ENCODE measurements at places on chromosomes 5 and 9. TPM values are rescaled to one million over a fixed set of nuclear protein-coding genes. Genes with fewer than 3 reads are reported as not detected.

The GABRA1 gene
- 0.48 TPM for total RNA-seq

The SAPCD2 gene
- total RNA-seq = 52.0 TPM

The SPINK6 gene
- not detected for total RNA-seq

The HTR1A gene
- total RNA-seq = 0.46 TPM

The TAF11L10 gene
- total RNA-seq = not detected

The FIBCD1 gene
- total RNA-seq = 8.8 TPM

The SLC34A3 gene
- 0.13 TPM for total RNA-seq

The BTNL8 gene
- total RNA-seq = 0.96 TPM

The PCDHGB5 gene
- 9.7 TPM for total RNA-seq

The MAN1B1 gene
- total RNA-seq = 44.9 TPM

The PCDHA9 gene
- 1.4 TPM for total RNA-seq

The TIMD4 gene
- total RNA-seq = 0.13 TPM

The GRM6 gene
- 0.05 TPM for total RNA-seq

The FGFR4 gene
- 111 TPM for total RNA-seq

The SPATA31E1 gene
- 0.05 TPM for total RNA-seq

The MAMDC2 gene
- total RNA-seq = 6.0 TPM

The GSN gene
- total RNA-seq = 47.0 TPM

The PCDHGA10 gene
- total RNA-seq = 11.0 TPM

The AK8 gene
- 0.50 TPM for total RNA-seq

The FCN2 gene
- not detected for total RNA-seq

The TEK gene
- 2.5 TPM for total RNA-seq

The CDH9 gene
- total RNA-seq = 0.21 TPM

The CDO1 gene
- total RNA-seq = 13.2 TPM

The XPA gene
- 2.7 TPM for total RNA-seq

The DOCK2 gene
- 4.6 TPM for total RNA-seq

The PCDHGA3 gene
- total RNA-seq = 0.92 TPM

The CMBL gene
- 34.0 TPM for total RNA-seq

The DCAF12 gene
- total RNA-seq = 27.0 TPM

The BRD9 gene
- 50.5 TPM for total RNA-seq

The PLPP7 gene
- 4.9 TPM for total RNA-seq

The CCL21 gene
- not detected for total RNA-seq

The TMEFF1 gene
- total RNA-seq = 66.5 TPM

The NUTM2F gene
- total RNA-seq = 0.55 TPM

The OBP2B gene
- total RNA-seq = not detected

The TPPP gene
- total RNA-seq = 1.8 TPM

The ORM2 gene
- 1.6 TPM for total RNA-seq

The FBLL1 gene
- 5.3 TPM for total RNA-seq

The SYNPO gene
- total RNA-seq = 2.1 TPM

The GNA14 gene
- 21.0 TPM for total RNA-seq

The SEMA6A gene
- total RNA-seq = 406 TPM

The DIPK1B gene
- total RNA-seq = 48.9 TPM

The ADAMTS16 gene
- total RNA-seq = 30.1 TPM

The SPINK13 gene
- not detected for total RNA-seq

The FOXI1 gene
- not detected for total RNA-seq

The ABCA1 gene
- 4.6 TPM for total RNA-seq

The LEAP2 gene
- 2.4 TPM for total RNA-seq

The SLC6A18 gene
- not detected for total RNA-seq

The GDNF gene
- total RNA-seq = 4.7 TPM

The F2RL2 gene
- not detected for total RNA-seq

The ARID3C gene
- 0.23 TPM for total RNA-seq

The TSPAN17 gene
- total RNA-seq = 45.7 TPM

The CARD9 gene
- 0.96 TPM for total RNA-seq

The TAF1L gene
- total RNA-seq = 0.02 TPM

The ATG10 gene
- total RNA-seq = 11.1 TPM

The PCDHGA12 gene
- total RNA-seq = 2.1 TPM

The C9orf153 gene
- total RNA-seq = not detected

Measured in WTC11 (cell line).